ENCODE measurements at places on chromosomes 7 and 10.

GRCh38 chr10:95835149-95835860 lies 72.5 kb upstream of the CC2D2B start:
- DNase-seq, result no peak

DNA sequence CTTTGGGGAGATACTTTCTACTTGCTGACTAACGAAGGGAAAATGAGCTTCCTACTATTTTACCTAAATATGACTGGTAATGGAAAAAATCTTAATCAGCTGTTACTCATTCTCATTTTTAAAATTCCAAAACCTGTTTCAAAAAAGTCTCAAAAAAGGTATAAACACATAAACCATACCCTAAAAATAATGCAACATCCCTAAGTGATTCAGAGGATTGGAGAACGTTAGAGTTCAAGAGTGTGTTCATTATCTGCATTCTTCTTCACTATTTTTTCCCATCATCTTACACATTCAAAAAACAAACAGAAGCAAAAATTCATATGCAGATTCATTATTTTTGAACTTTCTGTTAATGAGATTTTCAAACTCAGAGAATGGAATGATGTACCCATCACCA lies 150.4 kb upstream of the GNAI1 start:
- no peak for DNase-seq

DNA sequence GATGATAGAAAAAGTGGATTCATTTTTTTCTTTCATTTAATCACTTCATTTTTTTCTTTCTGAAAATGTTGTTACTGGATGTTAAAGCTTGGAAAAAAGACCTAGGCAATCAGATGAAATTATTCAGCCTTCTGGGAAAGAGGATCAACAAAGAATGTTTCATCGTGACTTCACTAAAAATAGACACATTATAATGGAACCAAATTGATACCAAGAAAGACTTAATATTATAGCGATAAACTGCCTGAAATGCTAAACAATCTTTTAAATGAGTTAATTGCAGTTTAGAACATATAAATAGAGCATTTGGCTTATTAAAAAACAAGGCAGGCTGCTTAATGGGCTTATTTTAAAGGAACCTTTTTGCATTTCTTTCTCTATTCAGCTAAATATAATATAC lies 25.6 kb upstream of the TMEM229A start:
- DNase-seq, result no peak

GRCh38 chr7:75842836-75843446 lies 29.3 kb upstream of the CCL24 start:
- no peak for DNase-seq

DNA sequence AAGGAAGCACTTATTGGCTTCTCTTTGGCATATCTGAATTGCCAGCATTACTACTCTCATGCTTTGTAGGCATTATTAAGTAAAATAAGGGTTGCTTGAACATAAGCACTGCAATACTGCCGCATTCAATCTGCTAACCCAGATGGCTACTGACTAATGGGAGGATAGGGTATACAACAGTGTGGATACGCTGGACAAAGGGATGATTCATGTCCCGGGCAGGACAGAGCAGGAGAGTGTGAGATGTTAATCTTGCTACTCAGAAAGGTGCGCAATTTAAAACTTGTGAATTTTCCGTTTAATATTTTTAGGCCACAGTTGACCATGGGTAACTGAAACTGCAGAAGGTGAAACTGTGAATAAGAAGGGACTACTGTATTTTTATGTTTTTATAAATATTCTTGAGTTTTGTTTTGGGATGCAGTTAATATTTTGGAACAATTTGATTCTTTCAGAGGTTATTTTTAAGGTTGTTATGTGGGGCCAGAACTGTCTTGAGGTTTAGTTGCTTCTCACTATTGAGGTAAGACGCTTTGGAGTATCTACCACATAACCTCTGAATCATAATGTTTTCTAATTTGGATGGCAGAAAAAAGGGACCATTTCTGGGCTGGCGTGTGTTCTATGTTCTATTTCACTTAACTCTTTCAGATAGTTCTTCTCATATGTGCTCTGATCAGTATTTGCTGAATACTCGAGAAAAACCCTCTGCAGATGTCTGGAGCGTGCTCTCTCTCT lies 75.7 kb upstream of the SYPL1 start:
- no peak for DNase-seq

GRCh38 chr7:5425507-5426225 lies 2.0 kb upstream of the TNRC18 start:
- peak; percentile 72 for DNase-seq

GRCh38 chr7:28483908-28484605 lies 71.7 kb downstream of the CREB5 start:
- no peak for DNase-seq

DNA sequence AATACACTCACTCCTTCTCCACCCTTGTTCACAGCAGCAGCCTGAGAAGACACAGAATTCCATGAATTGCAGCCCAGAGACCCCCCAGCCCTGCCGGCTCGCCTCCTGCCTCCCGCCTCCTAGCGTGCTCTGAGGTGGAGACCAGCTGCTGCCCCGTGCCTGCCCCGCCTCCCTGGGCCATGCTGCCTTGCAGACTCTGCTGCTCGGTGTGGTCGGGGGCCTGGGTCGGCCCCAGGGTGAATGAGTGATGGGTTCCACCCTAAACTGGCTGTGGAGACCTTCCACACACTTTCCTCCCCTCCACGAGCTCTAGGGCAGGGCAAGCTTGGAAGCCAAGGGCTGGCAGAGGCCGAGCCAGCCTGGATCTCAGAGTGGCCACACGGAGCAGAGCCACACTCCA lies 479.3 kb downstream of the DNAJB6 start:
- no peak for DNase-seq

DNA sequence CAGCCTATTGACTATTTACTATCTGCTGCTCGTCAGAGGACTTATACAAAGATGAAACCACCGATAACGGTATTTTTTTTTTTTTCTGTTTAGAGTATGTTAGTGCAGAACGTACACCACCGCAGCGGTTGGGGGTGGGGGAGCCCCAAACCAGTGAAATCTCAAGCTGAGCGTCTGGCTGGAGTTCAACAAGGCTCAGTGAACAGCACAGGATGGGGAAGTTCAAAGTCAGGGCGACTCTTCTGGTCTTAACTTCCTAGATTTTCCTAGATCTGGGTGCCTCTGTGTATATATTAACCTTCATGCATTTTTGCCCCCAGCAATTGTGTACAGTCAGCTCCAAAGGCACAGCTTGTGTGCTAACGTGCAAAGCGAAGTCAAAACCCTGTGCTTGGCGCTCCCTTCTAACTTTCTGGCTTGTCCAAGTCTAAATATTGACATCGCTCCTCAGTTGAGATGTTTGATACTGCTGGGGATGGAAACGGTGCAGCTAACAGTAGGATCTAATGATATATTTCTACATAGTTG lies 1.1 kb downstream of the RHOBTB1 start:
- DNase-seq, result peak; percentile 9

DNA sequence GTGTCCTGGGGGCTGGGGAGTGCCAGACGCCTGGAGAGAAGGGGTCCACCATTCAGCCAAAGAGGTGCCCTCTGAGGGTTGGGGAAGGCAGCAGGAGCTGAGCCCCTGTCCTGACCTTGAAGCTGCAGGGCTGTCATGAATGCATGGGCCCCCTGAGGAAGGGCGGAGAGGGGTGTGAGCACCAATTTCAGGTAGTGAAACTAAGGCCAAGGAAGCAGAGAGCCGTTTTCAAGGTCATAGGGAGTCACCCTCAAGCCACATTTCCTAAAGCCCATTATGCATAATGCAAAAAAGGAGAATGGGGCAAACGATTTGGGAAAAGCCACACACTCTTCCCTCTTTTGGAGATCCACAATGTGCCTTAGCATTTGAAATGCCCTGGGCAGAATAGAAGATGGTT lies 37.2 kb downstream of the FIGNL1 start:
- no peak for DNase-seq

GRCh38 chr10:129090618-129091366 lies 376.2 kb upstream of the MGMT start:
- no peak for DNase-seq

DNA sequence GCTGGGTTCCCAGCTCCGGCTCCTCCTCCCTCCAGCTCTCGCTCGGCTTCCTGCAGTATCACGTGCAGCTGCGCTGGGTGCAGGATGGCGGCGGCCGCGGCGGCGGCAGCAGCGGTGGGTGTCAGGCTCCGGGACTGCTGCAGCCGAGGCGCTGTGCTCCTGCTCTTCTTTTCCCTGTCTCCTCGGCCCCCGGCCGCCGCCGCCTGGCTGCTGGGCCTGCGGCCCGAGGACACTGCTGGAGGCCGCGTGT lies at the start of gene CNNM1:
TSS of gene CNNM1 (plus strand) at position 53 of the 250 bp plus-strand sequence. CDS start at position 85, 32 bp downstream.
- DNase-seq, result peak; percentile 62

DNA sequence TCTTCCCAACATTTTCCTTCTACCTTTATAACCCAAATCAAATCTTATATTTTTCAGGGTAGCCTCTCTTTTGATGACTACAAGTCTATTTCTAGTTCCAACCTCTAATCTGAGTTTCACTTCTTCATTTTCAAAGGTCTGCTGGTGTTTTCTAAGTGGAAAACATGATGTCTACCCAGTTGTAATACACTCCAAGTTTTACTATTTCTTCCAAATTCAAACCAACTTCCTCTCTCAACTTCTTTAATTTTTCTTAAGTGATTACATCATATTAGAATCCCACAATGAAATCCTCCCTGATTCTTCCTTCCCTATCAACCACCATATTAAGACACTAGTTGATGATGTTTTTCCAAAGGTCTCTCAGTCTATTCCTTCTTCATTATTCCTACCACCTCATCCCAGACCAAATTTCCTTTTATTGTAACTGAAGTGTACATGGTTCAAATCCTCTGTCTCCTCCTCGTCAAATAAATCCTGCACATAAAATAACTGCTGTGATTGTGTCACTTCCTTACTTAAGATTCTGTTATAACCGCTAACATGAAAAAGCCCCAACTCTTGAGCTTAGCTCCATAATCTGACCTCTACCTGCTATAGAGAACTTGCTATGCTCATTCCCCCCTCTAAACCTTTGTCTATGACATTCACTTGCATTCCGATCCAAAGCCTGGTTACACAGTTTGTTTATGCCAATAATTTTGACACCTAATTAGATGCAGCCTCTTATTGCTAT lies 12.7 kb downstream of the TAS2R38 start:
- DNase-seq, result no peak

- DNase-seq, result no peak
Measured at GRCh38 chr7:133859231-133859630, 267.9 kb upstream of the LRGUK start.

DNA sequence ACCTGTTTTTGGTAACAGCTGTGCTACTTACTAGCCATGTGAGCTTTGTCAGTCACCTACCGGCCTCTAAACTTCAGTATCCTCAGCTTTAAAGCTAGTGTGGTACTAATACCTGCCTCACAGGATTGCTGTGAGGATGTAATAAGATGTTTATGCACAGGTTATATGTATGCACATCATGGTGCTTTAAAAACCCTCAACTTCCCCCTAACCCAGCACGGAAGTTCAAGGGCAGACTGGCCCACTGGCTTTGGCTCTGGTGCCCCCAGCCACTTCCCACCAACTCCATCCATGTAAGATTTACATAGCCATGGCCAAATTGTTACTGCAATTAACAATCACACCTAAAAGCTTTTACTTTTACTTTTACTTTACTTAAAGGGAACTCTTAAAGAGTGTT lies 676.0 kb upstream of the GALNT17 start:
- DNase-seq, result no peak

GRCh38 chr7:18206331-18206730 lies 178.7 kb upstream of the PRPS1L1 start:
- no peak for DNase-seq

- DNase-seq, result peak; percentile 52
Measured at GRCh38 chr10:104580774-104581675, 60.1 kb upstream of the SORCS3 start.

DNA sequence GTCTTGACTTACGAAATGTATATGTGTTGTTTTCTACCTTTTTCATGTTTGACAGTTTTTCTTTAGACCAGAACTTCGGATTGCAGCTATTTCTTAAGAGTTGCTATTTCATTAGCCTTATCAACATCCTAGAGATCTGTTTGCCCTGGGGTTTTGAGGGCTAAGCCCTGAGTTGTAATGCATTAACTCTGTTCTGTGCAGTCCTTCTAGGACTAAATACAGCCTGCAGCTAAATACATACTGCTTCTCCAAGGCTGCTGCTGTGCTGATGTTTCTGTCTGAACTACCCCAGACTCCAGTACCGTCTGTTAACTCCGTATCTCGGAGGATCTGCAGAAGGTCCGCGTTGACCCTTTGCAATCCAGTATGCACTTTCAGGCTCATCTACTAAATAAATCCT lies 26.5 kb downstream of the KIAA1217 start:
- DNase-seq, result no peak

DNA sequence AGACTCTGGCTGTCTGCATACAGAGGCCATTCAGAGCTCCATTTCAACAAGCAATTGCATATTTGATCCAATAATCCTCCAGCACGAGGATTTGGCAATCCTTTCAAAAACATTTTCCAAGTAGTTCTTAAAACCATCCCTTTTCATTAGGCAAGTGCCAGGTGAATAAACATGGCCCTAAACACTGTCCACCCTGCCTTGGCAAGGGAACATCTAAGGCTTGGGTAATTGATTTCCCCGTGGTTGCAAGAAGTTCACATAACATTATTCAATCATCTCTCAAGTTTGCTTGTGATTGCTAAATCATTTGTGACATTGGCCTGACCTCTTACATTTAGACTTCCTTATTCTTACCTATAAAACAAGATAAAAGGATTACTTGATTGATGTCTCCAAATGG lies 175.2 kb downstream of the CTTNBP2 start:
- no peak for DNase-seq

DNA sequence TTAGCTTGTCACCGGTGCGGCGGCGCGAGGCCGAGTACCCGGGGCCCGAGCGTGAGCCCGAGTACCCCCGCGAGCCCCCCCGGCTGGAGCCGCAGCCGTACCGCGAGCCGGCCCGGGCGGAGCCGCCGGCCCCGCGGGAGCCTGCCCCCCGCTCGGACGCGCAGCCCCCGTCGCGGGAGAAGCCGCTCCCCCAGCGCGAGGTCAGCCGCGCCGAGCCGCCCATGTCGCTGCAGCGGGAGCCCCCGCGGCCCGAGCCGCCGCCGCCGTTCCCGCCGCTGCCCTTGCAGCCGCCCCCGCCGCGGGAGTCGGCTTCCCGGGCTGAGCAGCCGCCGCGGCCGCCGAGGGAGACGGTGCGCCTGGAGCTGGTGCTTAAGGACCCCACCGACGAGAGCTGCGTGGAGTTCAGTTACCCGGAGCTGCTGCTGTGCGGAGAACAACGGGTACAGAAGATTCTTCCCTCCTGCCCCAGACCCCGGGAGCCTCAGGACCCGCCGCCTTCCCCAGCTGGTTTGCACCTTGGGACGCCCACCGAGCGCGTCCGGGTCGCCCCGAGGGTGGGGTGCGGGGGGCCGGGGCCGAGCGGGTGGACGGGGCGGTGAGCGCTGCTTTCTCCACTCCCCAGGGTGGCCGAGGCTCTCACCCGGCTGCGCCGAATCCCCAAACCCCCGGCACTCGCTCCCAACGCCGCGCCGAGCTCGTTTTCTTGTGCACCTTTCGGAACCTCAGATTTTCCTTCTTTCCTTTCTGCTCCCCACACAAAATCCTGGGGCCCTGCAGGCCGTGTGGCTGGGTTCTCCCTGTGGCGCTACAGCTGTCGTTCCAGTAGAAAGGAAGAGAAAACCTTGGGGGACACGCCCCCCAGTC lies 708 bp downstream of the UBN2 start:
- peak; percentile 25 for DNase-seq

- DNase-seq, result no peak
Measured at GRCh38 chr7:2613931-2614600, 17.7 kb upstream of the TTYH3 start.

- no peak for DNase-seq
Measured at GRCh38 chr10:96991313-96991841, 159.3 kb downstream of the LCOR start.
